ENCODE measurements at places on chromosomes 12 and 14. TPM values are rescaled to one million over a fixed set of nuclear protein-coding genes. Genes with fewer than 3 reads are reported as not detected.

DNA sequence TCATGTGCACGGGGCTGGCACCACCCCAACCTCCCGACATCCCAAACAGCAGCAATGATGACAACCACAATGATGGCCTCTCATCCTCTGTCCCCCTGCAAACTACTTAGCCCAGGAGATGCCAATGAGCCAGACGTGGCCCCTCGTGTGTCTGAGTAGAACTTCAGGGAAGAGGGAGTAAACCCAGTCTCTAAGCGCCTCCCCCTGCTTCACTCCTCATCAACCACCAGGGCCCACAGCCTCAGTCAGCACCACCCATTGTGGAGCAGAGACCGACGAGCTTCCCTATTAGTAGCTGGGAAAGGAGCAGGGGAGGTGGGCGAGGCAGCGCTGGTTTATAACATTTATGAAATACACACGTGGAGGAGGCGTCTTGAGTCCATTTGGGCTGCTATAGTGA is 182.7 kb upstream of the SFSWAP start:
- DNase-seq = no peak

DNA sequence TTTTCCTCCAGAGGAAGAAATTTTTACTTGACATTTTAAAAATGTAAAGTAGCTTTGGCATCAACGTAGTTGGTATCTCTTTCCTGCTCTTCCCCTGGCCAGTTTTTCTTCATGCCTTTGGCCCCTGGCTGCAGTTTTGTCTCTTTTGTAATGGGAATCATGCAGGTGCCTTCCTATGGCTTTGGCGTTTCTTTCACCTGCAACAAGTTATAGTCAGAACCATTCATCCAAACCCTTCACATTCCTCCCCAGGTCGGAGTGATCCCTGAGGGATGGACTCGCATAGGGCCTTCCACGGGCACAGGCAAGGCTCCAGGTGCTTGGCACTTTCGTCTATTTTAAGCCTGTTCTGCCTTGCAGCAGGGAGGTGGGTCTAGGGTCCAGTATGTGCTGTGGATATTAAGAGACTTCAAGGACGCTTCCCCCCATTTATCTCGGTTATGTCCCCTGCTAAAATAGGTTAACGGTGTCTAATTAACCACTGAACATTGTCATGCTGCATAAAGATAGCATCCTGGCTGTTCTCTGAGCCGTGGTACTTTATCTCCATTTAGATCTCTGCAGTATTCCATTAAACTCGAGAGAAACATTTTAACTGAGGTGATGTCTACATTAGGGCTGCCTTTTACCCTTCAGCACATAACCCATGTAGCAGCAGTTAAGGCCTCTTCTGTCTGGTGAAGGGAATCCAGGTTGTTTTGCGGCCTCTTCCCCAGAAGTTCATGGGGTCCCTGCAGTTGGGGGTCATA is 66.3 kb downstream of the IFT43 start:
- no peak for DNase-seq

DNA sequence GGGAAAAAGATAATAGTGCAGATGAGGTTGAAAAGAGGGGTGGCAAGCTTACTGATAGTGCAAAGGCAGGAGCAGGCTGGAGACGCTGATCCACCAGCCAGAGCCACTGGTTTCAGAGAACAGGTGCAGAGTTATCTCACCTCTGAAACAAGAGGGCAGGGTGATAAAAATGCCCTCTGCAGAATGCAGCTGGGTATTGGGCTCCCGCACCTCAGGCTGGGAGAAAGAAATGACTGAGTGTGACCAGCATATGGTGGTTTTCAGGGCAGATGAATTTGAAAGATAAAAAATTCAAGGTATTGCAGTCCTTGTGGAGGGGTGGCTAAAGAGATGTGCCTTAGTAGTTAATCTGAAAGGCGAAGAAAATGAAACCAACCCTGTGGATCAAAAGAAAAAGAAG is 2.9 kb upstream of the TMEM30B start:
- no peak for DNase-seq

DNA sequence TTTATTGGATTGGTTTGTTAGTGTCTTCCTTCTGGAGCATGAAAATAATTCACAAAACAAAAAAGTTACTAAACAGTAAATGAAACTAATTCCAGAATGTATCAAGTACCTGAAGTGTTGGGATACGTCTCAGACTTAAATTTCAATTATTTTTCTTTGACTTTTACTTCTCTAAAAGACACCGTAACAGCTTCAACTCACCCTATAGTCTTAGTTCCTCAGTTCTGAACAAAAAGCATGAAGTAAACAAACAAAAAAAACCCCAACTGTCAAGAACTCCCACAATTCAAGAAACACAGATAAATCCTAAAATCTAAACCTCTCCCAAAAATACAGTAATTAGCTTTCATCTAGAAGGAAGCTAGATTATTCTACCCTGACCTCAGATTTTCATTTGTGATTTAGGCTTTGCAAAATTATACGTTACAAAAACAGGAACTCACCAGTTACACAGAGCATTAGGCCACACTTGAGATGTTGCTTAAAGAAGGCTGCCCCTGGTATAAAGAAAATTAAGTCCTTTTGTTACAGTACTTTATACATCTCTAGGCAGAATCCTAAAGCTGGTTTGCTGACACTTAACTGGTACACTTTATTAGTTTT is 10.2 kb downstream of the HEATR5A start:
- DNase-seq = no peak

DNA sequence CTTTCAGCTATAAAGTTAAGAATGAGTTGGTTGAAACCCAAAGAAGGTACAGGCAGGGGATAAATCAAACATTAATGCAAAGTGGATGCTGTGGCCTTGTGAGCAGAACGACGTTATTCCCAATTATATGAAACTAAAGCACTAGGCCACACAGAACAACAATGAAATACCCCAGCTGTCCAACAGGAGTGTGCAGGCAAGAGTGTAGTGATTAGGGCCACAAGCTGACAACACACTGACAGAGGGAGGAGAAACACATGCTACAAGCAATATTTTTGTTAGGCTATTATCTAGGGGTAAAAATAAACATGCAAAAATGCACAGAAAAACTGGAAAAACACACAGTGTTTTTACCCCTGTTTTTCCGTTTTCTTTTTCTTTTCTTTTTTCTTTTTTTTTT is 15.0 kb downstream of the MAP3K9 start:
- DNase-seq = no peak

DNA sequence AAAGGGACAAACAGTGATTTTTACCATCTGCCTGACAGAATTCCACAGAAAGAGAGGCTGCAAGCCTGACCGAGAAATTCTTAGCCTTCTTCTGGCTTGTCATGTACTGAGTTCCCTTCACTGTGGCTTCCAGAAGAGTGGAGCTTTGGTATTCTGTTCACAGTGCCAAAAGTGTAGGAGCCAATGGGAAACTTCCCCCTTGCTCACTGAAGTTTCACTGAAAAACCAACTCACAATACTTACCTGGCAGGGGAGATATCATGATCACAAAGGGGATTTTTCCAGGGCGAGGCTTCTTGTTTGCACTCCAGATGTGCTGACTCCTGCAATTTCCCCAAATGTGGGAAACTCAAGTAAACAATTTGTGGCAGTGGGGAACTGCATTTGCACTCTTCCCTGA is 31.7 kb upstream of the MMP19 start:
- DNase-seq = no peak

DNA sequence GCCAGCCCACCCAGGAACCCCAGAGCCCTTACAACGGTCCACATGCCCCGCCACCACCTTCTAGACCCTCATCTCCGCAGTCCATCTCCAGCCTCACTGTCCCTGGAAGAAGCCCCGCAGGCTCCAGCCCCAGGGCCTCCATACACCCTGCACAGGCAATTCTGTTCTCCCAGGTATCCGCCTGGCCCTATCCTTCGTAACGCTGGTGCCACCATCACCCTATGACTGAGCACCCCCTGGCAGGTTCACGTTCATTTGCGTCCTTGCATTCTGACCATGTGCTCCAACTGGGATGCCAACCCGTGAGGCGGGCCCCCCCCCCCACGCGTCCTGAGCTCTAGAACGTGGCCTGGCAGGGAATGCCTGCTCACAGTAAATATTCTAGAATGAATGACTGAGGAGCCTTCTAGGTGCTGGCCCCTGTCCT is 675 bp upstream of the SCARB1 start:
- DNase-seq = no peak

CLEC4C gene
- total RNA-seq = not detected

DNA sequence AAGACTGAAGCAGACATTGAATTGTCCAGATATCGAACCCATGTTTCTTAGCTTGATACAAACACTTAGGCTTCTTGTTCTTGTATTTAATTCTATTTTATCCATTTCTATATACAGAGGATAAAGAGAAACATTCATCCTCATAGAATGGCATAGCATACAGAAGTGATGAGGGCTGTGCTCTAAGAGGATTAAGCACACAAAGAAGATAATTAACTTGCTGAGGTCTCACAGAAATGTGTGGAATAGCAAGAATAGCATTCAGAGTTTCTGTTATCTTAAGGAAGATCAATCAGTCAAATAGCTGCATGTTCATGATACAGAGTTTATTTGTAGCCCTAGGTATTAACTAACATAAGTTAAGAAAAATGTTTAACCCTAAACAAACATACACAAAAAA is 27.3 kb upstream of the STRAP start:
- no peak for DNase-seq

IL22 gene
- not detected for total RNA-seq

Data from vagina (tissue), 2 donors.